ENCODE measurements at places on chromosomes 5 and 9.

- no peak for DNase-seq
Measured at GRCh38 chr9:126154869-126155268, 171.8 kb upstream of the MVB12B start.

DNA sequence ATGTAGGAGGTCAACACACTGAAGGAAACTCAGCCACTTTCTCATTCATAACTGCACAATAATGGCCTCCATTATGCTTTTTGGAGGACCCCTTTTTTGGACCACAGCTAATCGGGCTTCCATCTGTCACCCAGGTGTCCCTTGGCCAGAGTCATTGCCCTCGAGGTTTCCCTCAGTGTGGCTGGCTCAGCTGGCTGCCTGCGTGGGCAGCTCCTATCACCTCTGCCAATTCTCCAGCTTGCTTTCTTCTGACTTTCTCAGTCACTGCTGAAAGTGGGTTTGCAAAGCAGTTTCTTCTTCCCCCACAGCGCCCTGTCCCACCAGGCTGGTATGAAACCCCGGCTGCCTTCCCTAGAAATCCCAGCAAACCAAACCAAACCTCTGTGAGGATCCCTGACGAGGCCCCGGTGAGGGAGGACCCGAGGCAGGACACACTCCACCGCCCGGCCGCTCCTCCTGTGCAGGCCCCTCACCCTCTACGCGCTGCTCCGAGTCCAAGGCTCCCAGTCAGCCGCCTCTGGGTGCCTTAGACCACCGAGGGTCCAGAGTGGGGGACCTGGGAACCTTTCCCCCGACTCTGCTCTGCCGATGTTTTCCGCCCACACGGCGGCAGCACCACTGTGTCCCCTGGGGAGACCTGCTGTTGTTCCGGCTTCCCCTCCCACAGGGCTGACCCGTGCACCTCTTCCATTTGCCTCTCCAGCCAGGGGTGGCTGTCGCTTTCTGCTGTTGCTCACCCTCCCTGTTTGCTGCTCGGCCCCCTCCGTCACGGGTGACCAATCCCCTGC lies 109.5 kb downstream of the TENT4A start:
- DNase-seq: no peak

DNA sequence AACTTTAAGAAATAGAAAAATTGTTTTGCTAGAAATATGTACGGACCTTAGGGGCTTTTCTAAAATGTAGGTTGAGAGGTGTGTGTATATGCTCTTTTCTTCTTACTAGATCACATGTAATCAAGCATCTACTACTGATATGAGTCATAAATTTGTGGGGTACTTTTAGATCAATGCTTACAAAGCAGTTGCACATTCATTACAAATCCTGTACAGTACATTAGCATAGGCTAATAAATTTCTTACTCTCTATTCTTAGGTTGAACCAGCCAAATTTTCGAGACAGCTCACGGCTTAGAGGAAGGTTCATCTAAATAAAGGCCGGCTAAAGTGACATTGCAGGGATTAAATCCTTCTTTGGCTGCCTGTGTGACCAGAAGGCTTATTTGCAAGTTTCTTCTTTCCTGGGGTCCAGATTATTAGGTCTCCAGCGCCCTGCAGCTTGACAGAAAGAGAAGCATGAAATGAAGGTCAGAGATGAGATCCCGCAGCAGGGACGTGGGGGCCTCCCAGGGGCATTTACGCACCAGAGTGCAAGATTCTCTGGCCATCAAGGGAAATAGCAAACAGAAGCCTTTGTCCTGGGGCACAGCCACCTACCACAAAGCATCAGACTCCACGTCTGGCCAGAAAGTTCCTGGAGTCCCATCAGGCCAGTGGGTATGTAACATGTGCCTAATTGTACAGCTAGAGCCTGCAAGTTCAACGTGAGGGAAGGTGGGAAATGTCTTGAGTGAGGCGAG lies 53.0 kb downstream of the NIM1K start:
- no peak for DNase-seq

DNA sequence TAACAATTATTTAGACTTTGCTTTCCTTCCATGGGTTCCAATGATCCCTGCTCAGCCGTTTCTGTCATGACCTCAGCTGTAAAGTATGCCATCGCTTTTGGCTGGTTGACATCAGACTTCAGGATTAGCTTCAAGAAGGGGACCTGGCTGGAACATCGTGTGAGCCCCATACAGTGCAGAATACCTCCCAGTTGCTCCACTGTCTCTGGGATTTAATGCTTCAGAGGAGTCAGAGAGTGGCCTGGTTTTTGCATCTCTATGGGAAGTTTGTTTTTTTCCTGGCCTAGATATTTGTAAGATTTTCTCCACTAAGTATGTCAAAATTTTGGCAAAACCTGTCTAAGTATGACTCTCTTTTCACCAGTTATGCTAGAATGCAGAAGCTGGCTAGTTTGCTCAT lies 216.9 kb downstream of the GABBR2 start:
- no peak for DNase-seq

DNA sequence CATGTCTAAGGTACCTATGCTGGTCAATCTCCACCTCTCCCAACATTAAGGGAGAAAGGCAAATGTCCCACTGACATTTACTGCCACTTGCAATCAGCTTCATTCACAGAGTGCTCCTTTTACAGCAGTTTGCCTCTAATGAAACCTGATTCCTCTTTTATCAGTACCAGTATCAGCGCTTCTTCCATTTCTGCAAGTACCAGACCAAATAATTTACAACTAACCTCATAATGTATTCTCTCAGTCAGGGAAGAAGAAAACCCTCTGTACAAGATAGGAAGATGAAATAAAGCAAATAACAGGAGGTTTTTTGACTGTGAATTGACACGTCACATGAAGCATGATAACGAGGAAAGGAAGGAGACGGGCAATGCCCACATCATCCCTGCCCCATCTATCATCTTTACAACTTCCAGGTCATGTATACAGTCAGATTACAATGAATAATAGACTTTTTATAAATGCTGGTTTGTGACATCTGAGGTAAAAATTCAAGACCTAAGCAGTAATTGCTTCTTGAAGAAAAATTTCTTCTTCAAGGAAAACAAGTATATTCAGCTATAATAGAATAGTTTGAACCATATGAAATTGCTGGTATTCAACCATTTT lies 21.9 kb downstream of the ABITRAM start:
- no peak for DNase-seq

GRCh38 chr9:124602204-124602603 lies 95.0 kb upstream of the NR5A1 start:
- DNase-seq: peak; percentile 50

DNA sequence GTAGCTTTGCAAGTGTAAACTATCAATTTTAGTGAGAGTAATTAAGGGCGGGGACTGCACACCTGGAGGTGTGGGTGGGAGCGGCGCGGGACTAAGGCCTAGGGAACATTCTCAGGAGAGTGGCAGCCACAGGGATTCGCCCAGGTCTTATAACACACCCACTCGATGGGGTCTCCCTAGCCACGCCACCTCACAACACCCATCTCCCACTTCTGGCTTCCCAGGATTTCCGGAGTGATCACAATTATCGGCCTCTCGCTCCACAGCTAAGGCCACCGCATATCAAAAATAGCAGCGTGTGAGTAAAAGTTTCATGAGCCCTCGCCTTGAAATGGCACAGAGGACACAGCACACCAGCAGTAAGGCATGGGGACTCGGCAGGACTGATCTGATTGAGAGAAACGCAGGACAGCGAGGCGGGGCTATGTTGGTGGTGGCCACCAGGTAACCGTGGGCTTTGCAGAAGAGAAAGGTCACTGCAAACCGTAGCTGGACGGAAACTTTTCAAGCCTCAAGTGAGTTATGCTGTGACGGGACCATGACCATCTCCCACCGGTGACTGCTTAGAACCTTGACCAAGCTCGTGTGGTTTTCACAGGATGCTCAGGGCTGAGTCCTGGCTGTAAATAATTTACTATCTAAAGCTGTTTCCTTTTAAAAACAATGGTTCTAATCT lies 1.1 kb upstream of the LPAR1 start:
- DNase-seq: no peak

GRCh38 chr9:137166380-137167229 lies 3.2 kb downstream of the LRRC26 start:
- no peak for DNase-seq

DNA sequence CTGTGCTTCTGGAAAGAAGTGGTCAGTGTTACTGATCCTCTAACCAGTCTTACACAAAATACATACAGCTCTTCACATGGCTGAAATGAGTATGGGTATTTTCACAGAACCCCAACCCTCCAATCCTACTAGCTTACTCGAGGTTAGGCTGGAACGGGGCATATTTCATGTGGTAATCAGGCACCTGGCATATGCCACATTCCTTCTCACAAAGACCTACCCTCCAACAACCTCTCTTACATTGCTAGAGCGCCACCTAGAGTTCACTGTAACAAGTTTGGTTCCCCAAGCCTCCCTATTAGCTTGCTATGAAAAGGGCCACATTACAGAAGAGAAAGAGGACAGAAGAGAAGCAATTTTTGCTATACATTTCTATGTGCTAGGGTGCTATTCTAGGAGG lies 597.3 kb downstream of the PRELID2 start:
- peak; percentile 14 for DNase-seq

- peak; percentile 80 for DNase-seq
Measured at GRCh38 chr5:2112173-2113025, 229.7 kb upstream of the IRX4 start.

- peak; percentile 64 for DNase-seq
Measured at GRCh38 chr5:125575891-125576505, 829.6 kb upstream of the ZNF608 start.

GRCh38 chr9:76926324-76926741 lies 20.4 kb upstream of the PRUNE2 start:
- DNase-seq: no peak

GRCh38 chr5:113099822-113100221 lies 123.2 kb downstream of the DCP2 start:
- peak; percentile 11 for DNase-seq

- no peak for DNase-seq
Measured at GRCh38 chr9:106885451-106885850, 22.5 kb downstream of the ZNF462 start.

DNA sequence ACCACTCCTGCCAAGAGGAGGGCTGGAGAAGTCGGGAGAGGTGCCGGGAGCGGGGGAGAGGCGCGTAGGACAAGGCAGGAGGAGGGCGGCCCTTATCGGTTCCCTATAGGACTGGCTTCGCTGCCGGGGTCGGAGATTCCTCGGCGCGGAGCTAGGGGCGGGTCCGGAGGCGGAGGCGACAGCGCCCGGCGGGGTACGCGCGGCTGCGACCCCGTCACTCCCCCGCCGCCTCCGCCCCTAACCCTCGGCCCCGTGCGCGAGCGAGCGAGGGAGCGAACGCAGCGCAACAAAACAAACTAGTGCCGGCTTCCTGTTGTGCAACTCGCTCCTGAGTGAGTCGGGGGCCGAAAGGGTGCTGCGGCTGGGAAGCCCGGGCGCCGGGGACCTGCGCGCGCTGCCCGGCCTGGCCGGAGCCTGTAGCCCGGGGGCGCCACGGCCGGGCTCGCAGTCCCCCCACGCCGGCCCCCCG lies 2.0 kb downstream of the GLIS3 start:
- peak; percentile 61 for DNase-seq

DNA sequence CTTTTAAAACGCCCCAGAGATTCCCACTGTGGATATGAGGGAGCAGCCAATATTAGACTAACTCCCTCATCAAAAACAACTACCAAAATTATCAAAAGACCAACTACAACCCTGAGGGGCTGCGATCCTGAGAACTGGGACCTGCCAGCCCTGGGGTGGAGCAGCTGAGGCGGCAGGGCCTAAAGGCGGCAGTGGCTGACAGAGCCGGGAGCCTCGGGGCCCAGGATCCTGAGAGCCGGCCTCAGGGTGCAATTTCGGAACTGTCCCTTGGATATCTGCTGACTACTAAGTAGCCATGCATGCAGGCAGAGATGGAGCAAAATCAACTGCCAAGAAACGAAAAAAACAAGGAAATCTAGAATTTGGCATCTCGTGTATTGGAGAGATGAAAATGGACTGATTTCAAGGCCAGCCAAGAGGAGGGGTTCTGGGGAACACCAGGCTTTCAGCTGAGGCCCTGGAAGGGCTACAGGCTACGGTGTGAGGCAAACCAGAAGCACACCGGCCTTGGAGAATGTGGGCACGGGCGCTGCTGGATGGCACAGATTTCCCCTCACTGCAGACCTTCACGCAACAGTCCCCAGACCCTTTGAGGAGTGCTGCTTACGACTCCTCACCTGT lies 63.6 kb upstream of the UBAC1 start:
- no peak for DNase-seq

GRCh38 chr9:121972501-121972981 lies 120.6 kb downstream of the TTLL11 start:
- peak; percentile 34 for DNase-seq

- DNase-seq: no peak
Measured at GRCh38 chr5:78399116-78399515, 38.7 kb downstream of the SCAMP1 start.

GRCh38 chr5:64838376-64838775 lies 69.6 kb downstream of the CWC27 start:
- no peak for DNase-seq

DNA sequence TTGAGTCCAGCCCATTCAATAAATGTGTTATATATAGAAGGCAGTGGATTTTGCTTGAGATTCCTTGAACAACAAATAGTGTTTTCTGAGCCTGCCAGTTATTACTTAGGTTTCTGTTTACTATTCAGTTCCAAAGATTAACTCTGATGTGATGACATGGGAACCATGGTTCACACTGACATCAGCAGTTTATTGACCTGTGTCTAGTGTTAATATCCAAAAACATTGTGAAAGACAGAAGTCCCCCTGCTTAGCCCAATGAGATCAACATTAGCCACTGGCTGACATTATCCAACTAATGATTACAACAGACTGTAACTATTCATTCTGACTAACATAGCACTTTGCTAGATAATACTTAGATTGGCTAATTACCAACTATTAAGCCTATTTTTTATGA lies 14.9 kb downstream of the APBA1 start:
- no peak for DNase-seq

- DNase-seq: no peak
Measured at GRCh38 chr9:36401164-36401740, 1.2 kb upstream of the RNF38 start.

DNA sequence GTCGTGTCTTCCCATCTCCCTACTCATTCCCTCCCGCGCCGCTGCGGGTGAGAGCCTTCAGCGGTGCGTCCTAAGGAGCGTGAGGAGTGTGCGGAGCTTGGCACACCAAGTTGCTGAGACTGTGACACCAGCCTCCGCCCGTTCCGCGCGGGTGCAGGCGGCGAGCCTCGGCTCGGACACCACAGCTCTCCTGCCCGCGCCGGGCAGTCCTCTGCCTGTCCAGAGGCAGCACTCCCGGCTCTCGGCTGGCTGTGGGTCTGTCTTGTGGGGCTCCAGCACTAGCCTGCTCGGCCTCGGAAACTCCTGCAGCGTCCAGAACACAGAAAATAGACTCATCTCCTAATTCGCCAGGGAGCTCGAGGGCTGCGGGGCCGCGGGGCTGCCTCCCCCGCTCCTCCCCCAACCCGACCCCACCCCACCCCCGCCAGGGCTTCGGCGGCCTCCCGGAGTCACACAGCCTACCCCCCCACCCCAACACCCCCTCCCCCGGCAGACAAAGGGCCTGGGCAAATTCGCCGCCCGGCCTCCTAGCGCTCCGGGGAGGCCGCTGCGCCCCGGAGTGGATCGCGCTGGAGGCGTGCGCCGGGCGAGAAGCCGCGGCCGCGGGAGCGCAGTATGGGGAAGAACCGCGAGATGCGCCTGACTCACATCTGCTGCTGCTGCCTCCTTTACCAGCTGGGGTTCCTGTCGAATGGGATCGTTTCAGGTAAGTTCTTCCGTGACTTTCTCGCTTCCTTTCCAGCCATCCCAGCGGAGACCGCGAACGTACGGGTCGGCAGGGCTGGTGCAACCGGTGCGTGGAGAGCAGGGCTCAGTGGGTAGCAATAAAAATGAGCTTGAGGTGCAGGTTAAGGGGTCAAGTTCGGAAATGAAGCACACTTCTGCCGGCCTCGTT lies at the start of gene ADAMTS19:
TSS of gene ADAMTS19 (plus strand) at position 522 of the 895 bp plus-strand sequence. CDS start at position 616, 94 bp downstream.
- peak; percentile 0 for DNase-seq

GRCh38 chr9:130921300-130921988 lies 17.6 kb downstream of the FIBCD1 start:
- DNase-seq: no peak

GRCh38 chr5:150400316-150401075 lies 12.2 kb downstream of the CD74 start:
- DNase-seq: no peak
